ENCODE measurements at places on chromosomes 6 and 20. TPM values are rescaled to one million over a fixed set of nuclear protein-coding genes. Genes with fewer than 3 reads are reported as not detected.

Gene DNMT3B
- 2.3 TPM for total RNA-seq

Gene GDAP1L1
- total RNA-seq = not detected

Gene ABCC10
- total RNA-seq = 16.8 TPM

Gene HCRTR2
- total RNA-seq = not detected

Gene SYNDIG1
- 1.8 TPM for total RNA-seq

Gene IPCEF1
- not detected for total RNA-seq

Gene KHDC1
- 3.5 TPM for total RNA-seq

Gene IMPG1
- total RNA-seq = 0.26 TPM

Gene ZNF451
- total RNA-seq = 20.8 TPM

Gene CLVS2
- total RNA-seq = not detected

Gene CALHM4
- total RNA-seq = not detected

Gene LHFPL5
- total RNA-seq = not detected

Gene VSTM2L
- total RNA-seq = 6.1 TPM

Gene MAN1A1
- total RNA-seq = 25.5 TPM

Gene LST1
- not detected for total RNA-seq

Data from epithelial cell of alveolus of lung (primary cell).